Tongue (tissue), 3 donors: ENCODE measurements at places on chromosomes 6 and 20. TPM values are rescaled to one million over a fixed set of nuclear protein-coding genes. Genes with fewer than 3 reads are reported as not detected.
A peak's percentile ranks its signal among the peaks of the same experiment; 100 is the strongest.

EYS gene
- total RNA-seq, result 1.0 TPM

MATN4 gene
- 1.1 TPM for total RNA-seq

GRCh38 chr20:25005661-25006060 lies 13.1 kb upstream of the APMAP start:
- no peak for DNase-seq

SLA2 gene
- 0.21 TPM for total RNA-seq

- peak; percentile 57 for DNase-seq
These were observed 33.3 kb downstream of the JPH2 start for GRCh38 chr20:44153636-44154043.

- peak; percentile 71 for DNase-seq
These were observed 76.5 kb downstream of the QKI start for GRCh38 chr6:163490826-163491577.

GRCh38 chr6:40871424-40871823 lies 167.6 kb downstream of the UNC5CL start:
- no peak for DNase-seq

- peak; percentile 65 for DNase-seq
These were observed 16.7 kb upstream of the ENTPD6 start for GRCh38 chr20:25178563-25179438.
